ENCODE measurements at places on chromosomes 16 and 17.

DNA sequence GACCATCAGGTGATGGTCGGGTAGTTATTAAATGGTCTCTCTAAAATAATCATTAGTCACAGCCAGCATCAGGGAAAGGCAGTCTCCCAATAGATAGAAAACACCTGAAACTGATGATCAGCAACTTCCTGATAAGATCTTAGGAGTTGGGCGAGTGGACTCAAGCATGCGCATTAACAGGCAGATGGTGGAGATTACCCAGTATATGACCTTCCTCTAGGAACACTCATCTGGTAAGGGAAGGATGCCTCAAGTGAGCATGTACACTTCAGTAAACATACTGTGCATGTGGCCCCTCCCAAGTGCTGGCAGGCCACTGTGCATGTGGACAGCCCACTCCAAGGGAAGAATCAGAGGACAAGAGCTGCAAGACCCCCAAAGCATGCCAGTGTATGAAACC is 105.9 kb downstream of the ABCC12 start:
- DNase-seq: no peak

DNA sequence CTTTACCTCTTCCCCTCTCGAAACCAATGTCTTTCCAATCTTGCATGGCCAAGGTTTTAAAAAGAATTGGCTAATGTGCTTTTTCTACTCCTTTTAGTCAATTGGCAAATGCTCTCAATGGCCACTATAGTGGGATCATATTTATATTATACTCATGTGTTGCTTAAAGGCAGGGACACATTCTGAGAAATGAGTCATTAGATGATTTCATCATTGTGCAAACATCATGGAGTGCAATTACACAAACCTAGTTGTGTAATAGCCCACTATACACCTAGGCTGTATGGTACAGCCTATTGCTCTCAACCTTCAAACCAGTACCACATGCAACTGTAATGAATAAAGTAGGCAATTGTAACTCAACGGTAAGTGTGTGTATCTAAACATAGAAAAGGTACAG is 180.9 kb downstream of the HS3ST3A1 start:
- DNase-seq: no peak

DNA sequence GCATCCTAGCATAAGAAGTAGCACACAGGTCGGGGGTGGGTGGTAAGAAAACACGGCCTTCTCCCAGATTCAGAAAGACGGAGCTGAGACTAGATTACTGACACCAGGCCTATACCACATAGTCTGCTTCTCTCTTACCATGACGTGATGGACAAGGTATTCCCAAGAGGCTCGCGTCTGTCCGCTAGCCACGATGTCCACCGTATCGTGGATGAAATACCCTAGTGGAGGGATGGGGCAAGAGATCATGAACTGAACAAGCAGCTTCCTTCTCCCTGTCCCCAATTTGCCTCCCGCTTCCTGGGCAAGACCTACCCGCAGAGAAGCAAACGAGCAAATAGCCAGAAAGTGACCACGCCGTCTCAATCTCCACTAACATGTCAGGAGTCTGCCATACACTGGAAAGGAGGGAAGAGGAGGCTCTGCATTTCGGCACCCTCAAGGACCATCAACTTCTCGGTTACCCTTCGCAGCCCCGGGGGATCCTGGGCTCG is 820 bp downstream of the TLCD1 start:
- no peak for DNase-seq

DNA sequence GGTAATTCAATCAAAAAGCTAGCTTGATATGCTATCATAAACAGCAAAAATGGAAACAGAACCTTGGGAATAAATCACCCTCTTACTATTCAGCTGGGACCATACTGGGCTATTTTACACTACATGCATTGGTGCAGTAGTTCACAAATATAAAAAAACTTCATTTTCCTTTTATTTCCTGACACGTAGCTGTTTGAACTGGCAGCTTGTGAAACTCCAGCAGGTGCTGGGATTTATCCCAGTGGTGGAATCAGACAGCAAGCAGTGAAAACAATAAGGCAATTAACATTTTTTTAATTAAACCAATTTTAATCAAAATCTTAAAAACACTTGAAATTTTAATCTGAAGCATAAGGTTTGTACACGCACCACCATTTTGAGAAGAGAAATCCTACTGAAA is 240.4 kb upstream of the IRX5 start:
- no peak for DNase-seq

DNA sequence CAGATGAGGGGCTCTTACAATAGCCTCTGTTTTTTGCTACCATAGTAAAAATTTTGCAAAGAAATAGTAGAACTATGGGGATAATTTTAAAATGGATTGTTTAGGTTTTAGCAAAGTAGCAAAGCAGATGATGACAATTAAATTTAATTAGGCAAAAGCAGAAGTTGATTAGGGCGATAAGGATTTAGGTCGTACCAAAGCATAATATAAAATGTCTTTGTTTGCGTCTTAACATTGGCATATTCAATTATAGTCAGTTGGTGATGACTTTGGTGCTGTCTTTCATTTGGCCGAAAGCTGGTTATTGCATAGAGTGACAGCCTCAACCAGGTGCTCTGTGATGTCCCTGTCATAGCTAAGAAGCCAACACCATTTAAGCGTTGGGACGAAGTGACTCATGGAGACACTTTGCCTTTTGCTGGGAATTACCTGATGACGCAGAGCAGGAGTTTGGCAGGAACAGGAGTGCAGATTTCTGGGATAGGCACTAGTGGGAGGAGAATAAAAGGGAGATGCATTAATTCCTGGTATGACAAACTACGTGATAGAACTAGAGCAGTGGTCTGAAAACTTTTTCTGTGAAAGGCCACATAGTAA is 38.3 kb downstream of the MAP2K6 start:
- no peak for DNase-seq

GRCh38 chr16:57273359-57273758 is 11.1 kb downstream of the PLLP start:
- no peak for DNase-seq

DNA sequence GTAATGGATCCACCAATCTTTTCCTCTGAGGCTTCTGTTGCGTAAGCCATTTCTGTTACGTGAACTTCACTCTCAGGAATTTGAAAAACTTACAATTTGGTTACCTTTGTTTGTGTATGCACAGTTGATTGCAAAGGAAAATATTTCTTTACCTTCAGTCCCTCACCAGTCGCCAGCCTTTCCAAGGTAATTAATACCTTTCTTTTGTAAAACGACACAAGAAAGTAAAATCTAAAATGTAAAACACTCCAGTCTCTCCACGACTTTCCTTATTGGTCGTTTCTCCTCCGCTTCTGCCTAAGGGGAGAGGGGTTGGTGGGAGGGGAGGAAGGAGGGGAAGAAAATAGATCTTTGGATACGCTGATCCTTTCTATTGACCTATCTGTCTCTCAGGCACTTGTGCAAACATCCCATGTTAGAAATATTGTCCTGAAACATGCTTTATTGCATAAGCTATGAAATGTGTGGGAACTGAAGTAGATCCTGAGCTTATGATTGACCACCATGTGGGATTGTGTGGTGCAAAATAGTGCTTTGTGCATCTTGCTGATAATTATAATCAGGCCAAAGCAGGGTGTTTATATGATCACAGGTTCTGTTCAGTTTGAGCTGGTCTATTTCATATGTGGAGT is 32.4 kb upstream of the EFCAB13 start:
- DNase-seq: no peak

GRCh38 chr16:67563708-67564468 is 1.6 kb downstream of the CTCF start:
- DNase-seq: no peak

All from endothelial cell (in vitro differentiated cells).